ENCODE measurements at places on chromosomes 4 and X.

DNA sequence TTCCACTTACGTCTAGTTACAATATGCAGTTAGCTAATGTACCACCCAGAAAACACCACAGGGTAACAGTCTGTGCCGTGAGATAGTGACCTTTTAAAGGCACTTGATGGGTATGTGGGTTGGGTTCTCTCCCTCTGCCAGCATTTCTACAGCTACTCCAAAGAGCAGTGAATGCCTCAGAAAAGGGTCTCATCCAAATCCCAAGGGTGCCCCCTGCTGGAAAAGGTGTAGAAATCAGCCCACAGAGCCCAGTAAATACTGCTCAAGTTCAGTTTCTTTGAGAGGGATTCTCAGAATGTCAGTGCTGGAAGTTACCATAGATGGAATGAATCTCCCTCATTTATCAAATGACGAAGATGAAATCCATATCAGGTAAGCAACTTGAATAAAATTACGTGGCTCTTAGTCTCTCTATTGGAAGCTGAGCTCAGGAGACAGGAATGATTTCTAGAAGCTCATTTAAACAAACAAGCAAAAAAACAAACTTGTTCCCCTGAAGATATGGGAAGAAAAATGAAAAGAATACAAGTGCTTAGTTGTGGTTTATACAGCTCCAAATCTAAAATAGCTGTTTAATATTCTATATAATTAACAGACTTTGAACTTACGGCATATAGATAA is 9.5 kb downstream of the RNF175 start:
- peak; percentile 87 for DNase-seq

- DNase-seq, result no peak
Measured at GRCh38 chrX:108071578-108071977, 19.8 kb downstream of the PSMD10 start.

- no peak for DNase-seq
Measured at GRCh38 chr4:1567808-1568581, 116.1 kb downstream of the FAM53A start.

GRCh38 chrX:70439016-70439415 is 5.6 kb upstream of the DLG3 start:
- peak; percentile 40 for DNase-seq

DNA sequence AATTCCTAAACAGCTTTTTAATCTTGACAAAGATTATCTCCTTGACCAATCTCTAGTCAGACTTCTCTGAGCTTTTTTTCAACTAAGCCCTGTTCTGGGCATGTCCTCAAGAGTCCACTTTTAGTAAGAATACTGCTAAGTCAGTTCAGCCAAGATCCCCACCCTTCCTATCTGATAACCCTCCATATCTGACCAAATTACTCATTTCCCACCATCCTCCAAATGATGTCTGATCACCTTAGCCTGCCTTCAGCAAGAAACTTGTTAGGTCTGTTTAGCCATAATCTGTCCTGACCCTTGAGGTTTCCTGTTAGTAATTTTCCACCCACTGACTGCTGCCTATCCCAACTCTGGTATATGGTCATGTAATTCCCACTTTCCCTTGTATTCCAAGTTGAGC is 65.2 kb downstream of the FAM13A start:
- no peak for DNase-seq
